CD4-positive, alpha-beta T cell treated with Interleukin-15 for 1 hour (primary cell): ENCODE measurements at places on chromosomes 7 and 10.

GRCh38 chr7:82690929-82691328, 247.4 kb upstream of the CACNA2D1 start:
- no peak for DNase-seq

DNA sequence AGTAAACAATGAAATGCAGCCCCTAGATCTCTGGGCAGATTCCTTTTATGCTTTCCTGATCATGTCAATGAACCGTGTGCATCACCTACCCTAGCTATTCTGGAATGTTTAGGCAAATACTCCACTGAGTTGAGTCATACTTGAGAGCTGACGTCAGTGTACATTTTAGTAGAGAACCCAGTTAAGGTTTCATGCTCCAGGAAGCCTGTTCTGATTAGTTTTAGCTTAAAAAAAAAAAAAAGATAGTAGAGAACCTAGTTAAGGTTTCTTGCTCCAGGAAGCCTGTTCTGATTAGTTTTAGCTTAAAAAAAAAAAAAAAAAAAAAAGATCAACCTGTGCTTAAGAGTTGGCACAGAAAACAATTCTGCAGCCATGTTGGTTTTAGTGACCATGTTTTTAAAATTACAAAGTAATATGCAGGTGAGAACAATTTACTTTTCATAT, 3.7 kb upstream of the MCU start:
- DNase-seq, result no peak

- DNase-seq, result no peak
Observed at GRCh38 chr7:129083525-129083924, 28.6 kb upstream of the TNPO3 start.

GRCh38 chr7:128831994-128832879, 2.0 kb downstream of the FLNC start:
- DNase-seq, result no peak

DNA sequence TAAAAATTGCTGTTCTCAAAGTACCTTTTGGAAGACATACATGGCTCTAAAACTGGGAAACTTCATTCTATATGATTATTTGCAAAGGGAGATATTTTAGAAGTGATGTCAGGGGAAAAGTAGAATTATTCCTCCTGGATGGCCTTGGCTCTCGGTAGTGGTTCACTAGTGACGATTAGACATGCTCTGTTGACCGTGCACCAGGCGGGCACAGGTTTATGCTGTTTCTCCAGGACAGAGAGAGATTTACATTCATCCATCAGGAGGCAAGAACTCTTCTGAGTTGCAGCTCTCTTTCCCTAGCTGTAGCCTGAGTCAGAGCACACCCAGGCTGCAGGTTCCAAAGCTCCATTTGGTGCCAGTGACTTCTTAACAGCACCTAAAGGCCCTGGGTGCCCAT, 184.9 kb upstream of the WDR11 start:
- DNase-seq, result no peak

- DNase-seq, result no peak
Observed at GRCh38 chr10:123398756-123399155, 244.6 kb downstream of the BUB3 start.

- DNase-seq, result no peak
Observed at GRCh38 chr10:132578287-132578951, 40.8 kb downstream of the INPP5A start.

- DNase-seq, result peak; percentile 22
Observed at GRCh38 chr7:26910221-26910620, 45.8 kb upstream of the SKAP2 start.

GRCh38 chr7:77971726-77972125, 173.2 kb downstream of the PHTF2 start:
- no peak for DNase-seq

- DNase-seq, result no peak
Observed at GRCh38 chr7:7650682-7651206, 10.2 kb downstream of the UMAD1 start.
